ENCODE measurements at places on chromosomes 7 and 10.

DNA sequence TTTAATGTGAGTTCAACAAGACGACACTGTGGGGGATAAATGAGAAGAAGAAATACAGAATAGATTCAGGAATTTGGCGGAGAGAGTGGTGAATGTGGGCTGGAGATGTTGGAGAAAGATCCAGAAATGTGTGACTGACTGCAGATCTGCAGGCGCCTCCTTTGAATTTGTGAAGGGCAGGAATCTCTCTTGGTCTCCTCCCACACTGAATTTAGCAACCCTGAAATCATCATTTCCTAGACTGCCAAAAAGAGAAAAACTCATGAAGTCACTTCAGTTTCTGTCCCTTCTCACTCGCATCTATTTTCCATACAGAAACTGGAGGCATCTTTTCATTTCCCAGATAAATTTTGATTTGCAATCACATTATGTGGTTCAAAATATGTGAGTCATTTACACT lies 128.7 kb downstream of the GNAI1 start:
- no peak for DNase-seq

GRCh38 chr10:129547608-129548007 lies 80.6 kb downstream of the MGMT start:
- DNase-seq, result no peak

DNA sequence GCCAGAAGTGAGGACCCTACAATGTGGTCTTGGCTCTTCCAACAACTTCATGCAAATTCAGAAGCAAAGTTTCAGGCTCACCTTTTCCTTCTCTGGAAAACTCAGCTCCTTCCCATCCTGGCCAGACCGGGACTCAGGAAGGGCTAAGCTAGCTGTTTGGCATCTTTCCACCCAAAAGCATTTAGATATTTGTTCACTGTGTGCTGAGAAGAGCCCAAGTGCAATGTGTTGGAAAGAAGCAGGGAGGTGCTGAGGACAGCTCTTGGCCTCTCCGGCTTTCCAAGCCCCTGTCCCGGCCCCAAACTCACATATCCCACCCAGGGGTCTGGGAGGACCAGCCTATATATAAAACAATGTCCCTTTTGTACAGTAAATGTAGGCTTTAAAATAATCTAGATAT lies 44.5 kb downstream of the MKI67 start:
- no peak for DNase-seq

DNA sequence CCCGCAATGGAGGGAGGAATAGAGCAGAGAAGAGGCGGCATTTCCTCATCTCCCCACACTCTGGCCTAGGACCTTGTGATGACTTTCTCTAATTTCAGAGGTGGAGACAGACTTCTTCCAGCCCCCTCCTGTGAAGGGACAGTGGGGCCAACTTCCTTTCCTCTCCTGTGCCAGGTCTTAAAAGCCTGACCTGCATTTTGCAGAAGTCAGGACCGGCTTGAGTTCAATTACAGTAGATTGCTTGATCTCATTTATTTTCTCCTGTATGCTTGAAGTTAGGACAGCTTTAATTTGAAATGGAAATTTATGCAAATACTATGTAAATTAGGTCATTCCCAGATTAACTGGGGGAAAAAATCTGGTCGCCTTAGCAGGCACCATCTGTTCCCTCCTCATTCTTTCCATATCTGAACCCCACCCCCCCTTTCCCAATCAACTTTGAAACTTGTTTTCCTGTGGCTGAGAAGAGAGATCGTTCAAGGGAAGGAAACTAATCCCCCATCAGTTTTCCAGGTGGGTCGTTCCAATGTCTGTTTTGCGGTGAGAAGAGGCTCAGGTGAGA lies 57.1 kb downstream of the SYPL1 start:
- no peak for DNase-seq

GRCh38 chr10:111440501-111440900 lies 363.7 kb downstream of the ADRA2A start:
- no peak for DNase-seq

Data from activated CD8-positive, alpha-beta T cell treated with anti-CD3 and anti-CD28 coated beads for 36 hours (primary cell).